Gastroesophageal sphincter (tissue), 4 donors: ENCODE measurements at places on chromosomes 11 and 22.

DNA sequence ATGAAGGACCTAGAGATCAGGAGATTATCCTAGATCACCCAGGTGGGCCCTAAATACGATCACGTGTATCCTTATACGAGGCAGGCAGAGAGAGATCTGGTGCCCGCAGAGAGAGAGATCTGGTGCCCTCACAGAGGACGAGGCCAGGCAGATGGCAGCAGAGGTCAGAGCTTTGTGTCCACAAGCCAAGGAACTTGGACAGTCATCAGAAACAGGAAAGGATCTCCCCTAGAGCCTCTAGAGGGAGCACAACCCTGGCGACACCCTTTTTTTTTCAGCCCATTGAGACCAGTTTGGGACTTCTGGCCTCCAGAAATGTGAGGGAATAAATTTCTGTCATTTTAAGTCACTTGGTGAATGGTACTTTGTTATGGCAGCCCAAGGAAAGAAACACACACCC, 25.5 kb upstream of the TIMP3 start:
- no peak for ATAC-seq

DNA sequence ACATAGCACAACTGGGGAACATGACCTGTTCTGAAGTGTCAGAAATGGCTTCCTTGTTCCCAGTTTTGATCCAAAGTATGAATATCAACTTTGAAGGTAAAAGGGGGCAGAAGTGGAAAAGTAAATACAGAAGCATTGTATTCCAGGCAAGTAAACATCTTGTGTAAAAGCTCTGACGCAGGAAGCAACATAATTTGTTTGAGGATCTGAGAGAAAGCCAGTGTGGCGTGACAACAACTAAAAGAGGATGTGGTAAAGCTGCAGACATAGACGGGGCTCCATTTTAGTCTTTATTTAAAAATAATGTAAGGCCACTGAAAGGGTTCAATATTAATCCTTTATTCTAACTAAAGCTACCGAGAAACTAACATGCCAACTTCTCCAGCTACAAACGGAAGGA, 310.2 kb downstream of the DLG2 start:
- ATAC-seq = no peak

- ATAC-seq = no peak
Observed at GRCh38 chr11:112178936-112179335, 3.6 kb downstream of the BCO2 start.

DNA sequence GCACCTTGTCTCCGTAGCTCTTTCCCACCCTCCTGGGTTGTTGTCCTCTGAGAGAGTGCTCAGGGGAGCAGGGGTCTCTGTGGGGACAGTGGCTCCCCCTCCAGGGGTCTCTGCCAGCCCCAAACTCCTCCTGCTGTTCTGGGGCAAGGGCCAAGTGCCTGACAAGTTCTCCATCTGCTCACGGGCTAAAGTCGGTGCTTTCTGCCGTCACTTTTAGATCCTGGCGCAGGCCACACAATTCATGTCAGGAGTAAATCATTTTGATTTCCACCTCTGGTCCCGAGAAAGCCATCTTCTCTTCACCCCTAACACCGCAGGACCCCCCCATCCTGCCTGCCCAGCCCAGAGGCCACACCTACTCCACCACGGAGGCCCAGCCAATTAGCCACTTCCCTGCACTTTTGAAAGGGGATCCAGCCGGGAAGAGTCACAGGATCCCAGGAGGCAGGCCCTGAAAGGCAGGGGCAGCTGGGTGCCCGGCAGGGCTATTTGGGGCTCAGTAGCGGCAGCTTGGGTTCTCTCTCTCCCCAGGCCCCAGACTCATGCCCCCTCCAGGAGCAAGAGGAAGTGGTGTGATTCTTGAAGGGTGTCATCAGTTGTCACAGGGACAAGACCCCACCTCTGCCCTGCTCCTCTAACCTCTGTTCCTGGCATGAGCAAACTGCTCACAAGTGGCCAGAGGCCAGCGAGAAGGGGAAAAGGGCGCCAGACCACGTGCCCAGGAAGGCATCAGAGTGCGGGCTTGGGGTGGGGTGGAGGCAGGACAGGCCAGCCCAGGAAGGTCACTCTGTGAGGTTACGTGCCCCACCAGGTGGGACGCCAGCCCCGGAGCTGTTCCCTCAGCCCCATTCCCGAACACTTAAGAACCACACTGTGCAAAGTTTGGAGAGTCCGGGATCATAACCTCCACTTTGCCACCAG, 1.3 kb downstream of the MACROD1 start:
- peak; percentile 1 for ATAC-seq

DNA sequence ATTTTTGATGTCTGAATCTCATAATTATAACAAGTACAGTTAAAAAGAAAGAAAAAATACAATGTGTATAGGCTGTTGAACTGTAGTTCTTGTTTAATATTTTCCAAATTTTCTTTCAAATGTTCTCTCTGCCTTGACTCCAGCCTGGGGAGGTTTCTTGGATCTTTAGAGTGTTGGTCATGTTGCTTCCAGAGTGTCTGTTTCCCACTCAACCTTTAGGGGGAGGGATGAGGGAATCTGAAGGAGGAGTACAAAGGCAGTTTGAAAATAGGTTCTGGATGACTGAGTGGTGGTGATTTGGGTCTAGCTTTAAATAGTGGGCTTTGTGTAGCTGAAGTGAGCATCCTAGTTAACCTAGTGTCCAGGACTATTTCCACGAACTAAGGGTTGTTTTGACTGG, 2.0 kb downstream of the CTNND1 start:
- ATAC-seq = no peak

DNA sequence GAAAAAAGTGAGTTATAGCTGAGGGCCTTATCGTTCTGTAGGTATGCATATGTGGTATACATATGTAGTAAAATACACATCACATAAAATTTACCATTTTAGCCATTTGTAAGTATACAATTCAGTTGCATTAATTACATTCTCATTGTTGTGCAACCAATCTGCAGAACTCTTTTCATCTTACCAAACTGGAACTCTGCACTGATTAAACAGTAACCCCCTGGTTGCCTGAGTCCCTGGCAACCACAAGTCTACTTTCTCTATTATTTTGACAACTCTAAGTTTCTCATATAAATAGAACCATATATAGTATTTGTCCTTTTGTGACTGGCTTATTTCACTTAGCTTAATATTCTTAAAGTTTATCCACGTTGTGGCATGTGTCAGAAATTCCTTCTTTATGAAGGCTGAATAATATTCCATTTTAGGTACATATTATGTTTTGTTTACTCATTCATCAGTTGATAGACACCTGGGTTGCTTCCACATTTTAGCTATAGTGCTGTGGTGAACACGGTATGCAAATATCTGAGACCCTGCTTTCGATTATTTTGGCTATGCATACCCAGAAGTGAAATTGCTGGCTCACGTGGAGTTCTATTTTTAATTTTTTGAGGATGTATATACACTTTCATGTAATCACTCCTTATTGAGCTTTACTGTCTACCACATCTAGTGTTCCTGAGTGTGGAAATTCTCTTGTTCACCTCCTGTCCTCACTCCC, 1.6 kb upstream of the DDX10 start:
- no peak for ATAC-seq

DNA sequence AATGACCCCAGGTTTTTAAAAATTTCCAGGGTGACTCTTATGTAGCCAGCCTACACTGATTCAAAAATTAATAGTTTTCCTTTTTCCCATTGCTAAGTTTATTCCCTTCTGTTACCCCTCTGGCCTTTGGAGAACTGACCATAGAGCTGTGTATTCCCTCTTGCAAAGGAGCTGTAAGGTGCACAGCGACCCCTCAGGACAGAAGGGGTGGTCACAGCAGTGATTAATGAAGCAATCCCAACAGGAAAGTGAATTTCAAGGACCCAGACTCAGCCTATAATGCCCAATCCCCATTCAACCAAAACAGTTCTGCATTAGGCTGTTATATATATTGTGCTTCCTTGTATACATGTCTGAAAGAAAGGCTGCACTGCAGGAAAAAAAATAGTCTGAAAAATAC, 147.1 kb downstream of the WT1 start:
- ATAC-seq = no peak

- no peak for ATAC-seq
Observed at GRCh38 chr11:75725547-75726320, 8.1 kb downstream of the MOGAT2 start.

GRCh38 chr11:134032501-134033091, 36.3 kb upstream of the JAM3 start:
- ATAC-seq = no peak

DNA sequence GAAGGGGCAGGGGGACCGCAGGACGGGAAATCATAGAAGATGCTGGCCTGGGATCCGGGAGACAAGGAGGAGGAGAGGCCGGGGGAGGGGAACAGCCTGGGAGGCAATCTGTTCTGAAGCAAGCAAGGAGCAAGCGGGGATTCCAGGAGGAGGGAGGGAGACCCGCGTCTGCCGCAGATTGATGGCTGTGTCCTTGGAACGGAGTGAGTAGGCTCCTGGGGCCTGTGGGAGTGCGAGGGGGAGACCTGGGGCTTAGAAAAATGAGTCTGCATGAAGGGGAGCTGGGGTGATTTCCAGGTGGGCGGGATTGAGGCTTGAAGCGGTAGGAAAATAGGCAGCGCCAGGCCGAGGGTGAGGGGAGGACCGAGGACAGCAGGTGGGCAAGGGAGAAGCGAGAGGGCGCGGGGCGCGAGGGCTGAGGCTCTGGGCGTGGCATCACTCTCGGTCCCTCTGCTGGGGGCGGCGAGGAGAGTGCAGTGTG, 1.6 kb upstream of the LRRC55 start:
- ATAC-seq = no peak

GRCh38 chr11:65425971-65426838, 3.6 kb downstream of the NEAT1 start:
- no peak for ATAC-seq

DNA sequence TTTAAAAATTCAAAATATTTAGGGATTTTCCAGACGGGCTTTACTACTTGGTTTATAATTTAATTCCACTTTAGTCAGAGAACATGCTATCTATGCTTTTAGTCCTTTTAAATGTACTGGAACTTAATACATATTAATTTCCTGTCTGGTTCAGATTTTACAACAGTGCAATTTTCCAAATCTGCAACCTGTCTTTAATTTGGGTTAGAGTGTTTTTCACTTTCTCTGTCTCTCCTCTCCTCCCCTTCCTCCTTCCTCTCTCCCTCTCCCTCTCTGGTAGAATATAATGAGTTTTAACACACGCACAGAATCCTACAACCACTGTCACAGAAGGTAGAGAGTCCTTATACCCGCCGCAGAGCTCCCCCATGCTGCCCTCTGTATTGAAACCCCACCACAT, 950.7 kb downstream of the BRD1 start:
- ATAC-seq = no peak

GRCh38 chr22:34975721-34976120, 90.2 kb upstream of the ISX start:
- no peak for ATAC-seq

DNA sequence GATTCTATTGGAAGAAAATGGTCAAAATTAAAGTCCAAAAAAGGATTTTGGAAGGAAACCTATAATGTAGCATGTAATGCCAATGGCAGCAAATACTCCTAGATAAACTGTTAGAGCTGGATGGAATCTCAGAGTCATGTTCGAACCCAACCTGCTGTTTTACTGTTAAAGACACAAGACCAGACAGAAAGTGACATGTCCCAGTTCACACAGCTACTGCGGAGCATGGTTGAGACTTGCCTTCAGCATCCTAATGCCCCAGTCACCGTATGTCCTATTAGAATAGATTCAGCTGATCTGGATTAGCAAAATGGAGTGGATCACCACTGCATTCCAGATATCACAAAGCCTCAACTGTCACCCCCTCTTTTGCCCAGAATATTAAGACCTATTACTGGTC, 14.9 kb downstream of the PISD start:
- no peak for ATAC-seq

GRCh38 chr22:46935506-46936377, 173.3 kb downstream of the TBC1D22A start:
- peak; percentile 34 for ATAC-seq

GRCh38 chr22:17706947-17707346, 67.3 kb downstream of the BID start:
- ATAC-seq = no peak

- ATAC-seq = no peak
Observed at GRCh38 chr11:95371153-95371552, 140.2 kb upstream of the SESN3 start.

- ATAC-seq = no peak
Observed at GRCh38 chr11:84871116-84871515, 756.0 kb downstream of the DLG2 start.

- no peak for ATAC-seq
Observed at GRCh38 chr22:19917389-19918138, 24.0 kb upstream of the COMT start.

DNA sequence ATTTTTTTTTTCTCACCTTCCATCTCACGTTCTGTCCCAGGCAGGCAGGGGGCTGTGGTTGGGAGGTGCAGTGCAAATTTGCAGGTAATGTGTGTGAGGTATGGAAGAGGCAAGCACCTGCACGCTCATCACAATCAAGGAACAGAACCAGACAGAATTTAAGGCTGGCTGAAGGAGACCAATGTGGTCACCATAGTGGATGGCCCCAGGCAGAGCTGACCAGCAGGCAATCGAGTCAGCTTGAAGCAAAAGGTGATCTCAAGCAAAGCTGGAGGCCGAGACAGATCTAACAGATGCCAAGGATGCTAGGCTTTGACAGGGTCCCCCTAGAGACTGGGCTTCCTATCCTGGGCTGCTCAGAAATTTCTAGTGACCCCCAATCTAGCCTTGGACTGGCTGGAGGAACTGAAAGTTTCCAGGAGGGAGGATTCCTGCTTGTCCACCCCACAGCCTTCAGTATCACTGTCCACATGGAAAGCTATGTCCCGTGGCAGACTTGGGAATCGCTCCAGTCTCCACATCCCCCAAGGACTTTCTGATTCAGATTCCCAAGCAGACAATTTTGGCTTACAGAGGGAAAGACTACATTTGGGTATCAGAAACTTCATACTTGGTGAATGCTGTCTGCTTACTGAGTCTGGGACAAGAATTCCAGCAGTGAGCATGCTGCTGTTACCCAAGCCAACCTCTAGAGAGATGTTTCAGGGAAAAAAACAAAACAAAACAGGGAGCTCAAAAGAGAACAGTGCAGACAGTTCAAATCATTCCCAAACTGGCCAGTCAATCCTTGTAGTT, 9.0 kb upstream of the MICAL3 start:
- ATAC-seq = peak; percentile 50

GRCh38 chr11:98834776-98835175, 186.0 kb upstream of the CNTN5 start:
- no peak for ATAC-seq

- no peak for ATAC-seq
Observed at GRCh38 chr11:46377831-46378230, 3.6 kb upstream of the MDK start.

- ATAC-seq = no peak
Observed at GRCh38 chr11:64715756-64716472, 7.1 kb downstream of the NRXN2 start.

DNA sequence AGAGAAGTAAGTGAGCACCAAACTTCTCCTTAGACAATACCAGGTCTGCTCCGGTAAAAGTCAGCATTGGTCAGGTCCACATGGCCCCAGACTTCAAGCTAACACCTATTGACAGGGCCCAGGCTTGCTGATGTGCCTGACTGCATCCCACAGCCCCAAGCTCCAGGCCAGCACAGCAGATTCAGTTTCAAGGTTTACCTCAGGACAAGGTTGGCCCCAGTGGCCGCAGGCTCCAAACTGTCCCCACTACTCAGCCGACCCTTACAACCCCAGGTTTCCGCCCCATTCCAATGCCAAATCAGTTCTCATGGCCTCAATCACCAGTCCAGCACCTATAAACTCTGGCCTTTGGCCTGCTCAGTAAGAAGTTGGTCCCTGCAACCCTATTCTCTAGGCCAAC, 39.4 kb downstream of the OR4C6 start:
- no peak for ATAC-seq

GRCh38 chr11:47480762-47481161, 31.8 kb upstream of the RAPSN start:
- ATAC-seq = no peak

- no peak for ATAC-seq
Observed at GRCh38 chr11:35166369-35167360, 27.7 kb downstream of the CD44 start.

- no peak for ATAC-seq
Observed at GRCh38 chr22:44627521-44628139, 74.4 kb upstream of the PRR5 start.
